ENCODE measurements at places on chromosomes 7 and 10.

GRCh38 chr7:154953006-154953684 lies 49.8 kb downstream of the PAXIP1 start:
- DNase-seq: peak; percentile 34

DNA sequence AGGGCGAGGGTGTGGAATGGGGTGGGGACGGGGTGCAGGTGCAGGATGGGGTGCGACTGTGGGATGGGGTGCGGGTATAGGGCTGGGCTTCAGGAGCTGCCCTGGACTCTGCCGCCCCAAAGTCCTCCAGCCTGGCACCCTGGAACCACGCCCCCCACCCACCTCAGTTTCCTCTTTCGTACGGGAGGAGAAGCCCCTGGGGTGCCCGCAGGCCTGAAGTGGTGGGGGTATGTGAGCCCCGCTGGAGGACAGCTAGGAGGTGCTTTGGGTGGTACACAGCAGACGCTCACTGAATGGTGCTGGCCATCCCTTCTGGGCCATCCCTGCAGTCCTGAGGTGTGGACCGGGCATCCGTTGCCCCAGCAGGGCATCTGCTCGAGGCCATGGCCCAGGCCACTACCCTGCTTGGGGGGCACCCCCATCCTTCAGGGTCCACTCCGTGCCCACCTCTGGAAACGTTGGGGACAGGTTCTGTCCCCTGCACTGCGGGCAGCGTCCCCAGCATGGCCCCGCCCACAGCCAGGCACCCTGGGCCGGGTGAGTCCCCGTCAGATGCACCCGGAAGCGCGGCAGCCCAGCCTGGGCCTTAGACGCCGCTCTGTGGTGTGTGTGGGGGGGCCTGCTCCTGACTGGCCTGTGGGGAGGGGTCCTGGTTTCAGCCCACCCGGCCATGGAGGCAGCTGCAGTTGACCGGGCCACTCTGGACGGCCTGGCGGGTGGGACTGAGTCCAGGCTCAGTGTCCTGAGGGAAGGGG lies 41.6 kb downstream of the UNCX start:
- DNase-seq: no peak

- no peak for DNase-seq
Measured at GRCh38 chr10:58424176-58424575, 39.0 kb downstream of the TFAM start.

GRCh38 chr10:6774406-6774805 lies 194.3 kb upstream of the PRKCQ start:
- no peak for DNase-seq

- DNase-seq: no peak
Measured at GRCh38 chr7:34875481-34875880, 161.8 kb downstream of the DPY19L1 start.

- DNase-seq: no peak
Measured at GRCh38 chr10:42801135-42801534, 18.5 kb downstream of the BMS1 start.

- DNase-seq: no peak
Measured at GRCh38 chr7:156002362-156003066, 190.3 kb upstream of the SHH start.

- DNase-seq: no peak
Measured at GRCh38 chr7:351681-352480, 61.9 kb downstream of the FOXL3 start.

GRCh38 chr10:82887488-82887887 lies 1012.5 kb downstream of the NRG3 start:
- no peak for DNase-seq

Measured in left colon (tissue), 2 donors.